ENCODE measurements at places on chromosomes 1 and 21.
A peak's percentile ranks its signal among the peaks of the same experiment; 100 is the strongest.

DNA sequence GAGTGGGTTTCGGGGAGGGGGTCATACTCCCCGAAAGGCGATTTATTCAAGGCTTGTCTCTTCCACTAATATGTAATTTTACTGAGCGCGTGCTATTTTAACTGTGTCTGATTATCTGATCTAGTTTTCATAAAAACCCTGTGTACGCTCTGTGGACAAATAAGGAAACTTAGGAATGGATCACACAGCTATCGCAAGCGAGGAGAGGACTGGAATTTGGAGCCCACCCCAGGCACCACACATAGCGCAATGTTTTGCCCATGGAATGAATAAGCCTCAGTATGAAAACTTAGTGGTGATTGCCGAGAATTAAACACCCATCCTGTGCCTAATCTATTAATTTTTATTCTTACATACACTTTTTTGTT lies 9.8 kb upstream of the RAB42 start:
- no peak for DNase-seq

GRCh38 chr1:188425687-188426086 lies 1596.9 kb downstream of the PLA2G4A start:
- peak; percentile 91 for DNase-seq

DNA sequence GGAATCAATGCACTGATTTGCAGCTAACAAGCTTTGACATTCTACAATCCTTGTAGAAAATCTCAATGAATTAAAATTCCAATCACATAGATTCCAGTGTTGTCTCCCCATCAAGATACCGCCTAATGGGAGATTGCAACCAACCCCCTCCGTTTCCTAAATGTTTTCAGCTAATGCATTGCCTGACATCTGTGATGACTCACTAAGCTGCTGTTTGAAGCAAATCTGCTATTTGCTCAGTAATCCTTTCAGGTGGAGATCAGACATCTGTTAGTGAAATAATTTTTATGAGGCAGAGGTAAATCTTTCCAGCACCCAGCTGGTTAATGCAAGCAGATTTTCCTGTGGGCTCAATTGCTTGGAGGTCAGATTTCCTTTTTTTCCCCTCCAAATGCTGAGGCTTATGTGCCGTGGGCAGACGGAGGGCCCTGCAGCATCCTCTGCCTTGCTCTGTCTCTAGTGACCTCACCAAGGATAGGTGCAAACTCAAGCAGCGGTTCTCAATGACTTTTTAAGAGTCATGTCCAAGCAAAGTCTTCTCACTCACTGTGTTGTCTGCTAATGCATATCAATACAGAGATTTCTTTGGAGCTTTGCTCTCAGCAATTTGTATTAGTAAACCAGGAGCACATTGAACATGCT lies 91.1 kb upstream of the RAB3GAP2 start:
- DNase-seq, result peak; percentile 12

GRCh38 chr1:229181419-229181818 lies 89.5 kb upstream of the RAB4A start:
- DNase-seq, result no peak

DNA sequence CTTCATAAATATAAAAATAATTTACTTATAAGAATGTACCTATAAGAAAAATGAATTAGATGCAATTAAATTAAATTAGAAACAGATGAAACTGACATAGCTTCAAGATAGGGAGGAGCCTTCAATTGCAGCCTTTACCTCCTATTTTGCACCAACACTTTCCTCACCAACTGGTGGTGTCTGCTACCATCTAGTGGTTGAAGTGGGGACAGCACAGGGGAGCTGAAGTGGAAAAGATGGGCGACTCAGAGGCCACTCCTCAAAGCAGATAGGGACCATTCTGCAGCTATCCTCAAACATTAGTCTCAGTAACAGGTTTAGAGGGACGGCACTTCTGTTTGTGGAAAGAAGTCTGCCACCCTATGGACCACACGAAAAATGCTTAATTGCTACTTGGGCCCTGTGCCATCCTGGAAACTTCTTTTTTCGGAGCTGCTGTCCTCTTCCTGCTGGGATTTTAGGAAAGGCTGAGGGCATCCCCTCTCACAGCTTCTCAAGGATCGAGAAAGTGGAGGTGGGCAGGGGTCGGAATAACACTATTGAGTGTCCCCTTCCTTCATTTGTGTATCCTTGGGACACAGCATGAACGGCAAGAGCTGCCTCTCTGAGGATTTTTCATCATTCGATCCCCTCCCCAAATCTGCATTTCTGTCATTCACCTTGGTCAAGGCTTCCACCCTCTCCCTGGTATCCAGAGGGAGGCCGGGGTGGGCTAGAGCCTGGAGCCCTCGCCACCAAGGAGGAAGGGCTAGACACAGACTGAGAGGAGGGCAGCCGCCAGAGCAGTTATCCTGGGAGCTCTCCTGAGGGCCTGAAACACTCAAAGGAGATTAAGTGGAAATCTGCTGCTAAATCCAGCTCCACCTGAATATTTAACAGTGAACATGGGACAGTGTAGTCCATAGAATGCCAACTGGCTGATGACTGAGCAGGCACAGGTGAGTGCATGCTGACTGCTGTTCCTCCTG lies 9.6 kb downstream of the PROK1 start:
- peak; percentile 71 for DNase-seq

- DNase-seq, result no peak
These were observed 940 bp downstream of the SRRM1 start for GRCh38 chr1:24644100-24644384.

DNA sequence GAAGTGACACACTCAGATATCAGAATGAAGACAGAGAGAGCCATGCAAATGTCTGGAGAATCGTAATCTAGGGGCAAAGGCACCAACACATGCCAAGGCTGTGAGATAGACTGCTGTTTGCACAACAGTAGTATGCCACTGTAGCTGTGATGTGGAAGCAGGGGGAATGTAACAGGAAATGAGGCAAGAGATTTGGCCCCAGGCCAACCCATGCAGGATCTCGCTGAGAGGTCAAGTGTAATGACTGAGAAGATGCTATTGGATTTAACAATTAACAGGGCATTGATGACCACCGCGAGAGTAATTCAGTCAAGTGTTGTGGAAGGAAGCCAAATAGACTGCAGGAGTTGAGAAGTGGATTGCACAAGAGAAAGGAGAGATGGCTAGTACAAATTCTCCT lies 107.3 kb upstream of the ST6GALNAC5 start:
- peak; percentile 53 for DNase-seq
